ENCODE measurements at places on chromosomes 2 and 18.

- no peak for DNase-seq
Observed at GRCh38 chr18:45611943-45612342, 3.3 kb upstream of the SLC14A2 start.

- DNase-seq, result no peak
Observed at GRCh38 chr2:237723602-237724001, 75.0 kb upstream of the RBM44 start.

- DNase-seq, result no peak
Observed at GRCh38 chr2:120599072-120599471, 136.6 kb upstream of the GLI2 start.

DNA sequence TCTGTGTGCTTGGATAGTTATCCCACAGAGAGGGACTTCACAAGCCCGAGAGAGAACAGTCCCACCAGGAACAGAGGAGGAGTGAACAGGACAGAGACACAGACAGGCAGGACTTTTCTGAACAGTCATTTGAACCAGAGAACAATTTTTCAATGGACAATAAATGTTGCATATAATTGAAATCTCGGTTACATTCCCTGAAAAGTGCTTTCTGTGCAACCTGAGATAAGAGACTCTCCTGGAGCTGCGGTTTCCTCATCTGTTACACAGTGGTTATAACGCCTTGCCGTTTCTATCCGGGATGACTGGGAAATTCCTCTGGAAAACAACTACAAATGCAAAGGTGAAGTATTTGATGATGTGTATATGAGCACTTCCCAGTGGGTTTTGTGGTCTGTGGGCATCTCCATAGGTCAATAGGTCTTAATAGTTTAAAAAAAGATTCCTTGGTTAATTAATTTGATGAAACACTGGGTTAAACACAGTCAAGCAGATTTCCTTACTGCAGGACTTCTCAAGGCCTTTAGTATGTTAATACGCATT, 87.2 kb upstream of the HPCAL1 start:
- DNase-seq, result no peak

DNA sequence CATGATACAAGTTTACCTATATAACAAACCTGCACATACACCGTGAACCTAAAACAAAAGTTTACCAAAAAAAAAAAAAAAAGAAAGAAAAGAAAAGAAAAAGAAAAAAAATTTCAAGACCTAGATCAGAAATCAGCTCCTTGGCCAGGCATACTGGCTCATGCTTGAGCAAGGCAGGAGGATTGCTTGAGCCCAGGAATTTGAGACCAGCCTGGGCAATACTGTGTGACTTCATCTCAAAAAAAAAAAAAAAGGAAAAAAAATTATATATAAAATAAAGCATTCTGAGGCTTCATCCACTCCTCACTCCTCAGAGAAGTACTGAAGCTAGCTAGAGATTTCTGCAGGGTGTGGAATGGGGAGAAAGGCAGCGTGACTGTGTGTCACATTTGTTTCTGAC, 11.8 kb upstream of the PROC start:
- DNase-seq, result no peak

DNA sequence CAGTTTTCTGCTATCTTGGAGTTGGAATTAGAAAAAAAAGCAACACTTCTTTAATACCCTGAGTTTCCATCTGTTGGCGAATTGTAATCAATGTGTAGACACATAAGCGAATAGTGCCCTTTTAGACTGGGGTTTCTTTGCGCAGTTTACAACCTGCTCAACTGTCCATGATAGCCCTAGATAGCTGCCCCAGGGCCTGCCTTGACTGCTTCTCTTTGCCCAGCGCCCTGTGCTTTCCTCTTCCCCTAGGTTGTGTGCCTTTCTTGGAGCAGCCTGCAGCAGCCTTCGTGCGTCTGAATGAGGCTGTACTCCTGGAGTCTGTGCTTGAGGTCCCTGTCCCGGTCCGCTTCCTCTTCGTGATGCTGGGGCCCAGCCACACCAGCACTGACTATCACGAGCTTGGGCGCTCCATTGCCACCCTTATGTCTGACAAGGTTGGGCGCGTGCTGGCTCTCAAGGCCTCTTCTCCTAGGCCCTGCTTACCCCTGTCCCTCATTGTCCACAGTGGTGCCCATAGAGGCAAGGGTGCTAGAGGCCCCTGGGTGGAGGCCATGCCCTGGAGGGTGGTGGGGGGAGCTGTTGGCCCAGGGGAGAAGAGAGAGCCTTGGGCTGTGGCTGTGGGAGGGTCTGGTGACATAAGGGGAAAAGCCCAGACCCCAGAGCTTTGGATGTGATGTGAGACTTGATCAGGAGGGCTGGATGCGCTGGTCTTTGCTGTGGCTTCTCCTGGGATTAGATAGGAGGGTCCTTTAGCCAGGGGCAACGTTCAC, 6.9 kb downstream of the SLC4A3 start:
- DNase-seq, result no peak

Data from hippocampal formation (tissue), 2 donors.